Activated gamma-delta T cell treated with Interleukin-2 at 50 U/mL for 16 hours (primary cell): ENCODE measurements at places on chromosomes 16 and 17.

DNA sequence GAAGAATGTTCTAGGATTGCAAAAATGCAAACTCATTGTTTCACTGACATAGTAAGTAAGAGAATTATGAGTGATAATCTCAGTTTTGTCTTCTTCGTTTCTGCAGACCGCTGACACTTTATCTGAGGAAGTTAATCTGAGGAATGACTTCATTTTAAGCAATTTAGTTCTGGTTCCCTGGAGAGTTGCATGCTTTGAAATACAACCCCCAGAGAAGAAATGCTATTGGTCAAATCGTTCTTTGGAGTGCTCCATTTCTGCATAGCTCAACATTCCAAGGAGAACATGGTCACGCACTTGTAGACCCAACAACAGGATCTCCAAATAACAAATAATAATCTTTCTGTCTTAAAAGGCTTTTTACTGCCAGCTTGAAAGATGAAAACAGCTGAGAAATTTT lies 427.1 kb downstream of the GRIN2A start:
- no peak for DNase-seq

- no peak for DNase-seq
Measured at GRCh38 chr16:66618588-66619375, 14.3 kb downstream of the CMTM3 start.

DNA sequence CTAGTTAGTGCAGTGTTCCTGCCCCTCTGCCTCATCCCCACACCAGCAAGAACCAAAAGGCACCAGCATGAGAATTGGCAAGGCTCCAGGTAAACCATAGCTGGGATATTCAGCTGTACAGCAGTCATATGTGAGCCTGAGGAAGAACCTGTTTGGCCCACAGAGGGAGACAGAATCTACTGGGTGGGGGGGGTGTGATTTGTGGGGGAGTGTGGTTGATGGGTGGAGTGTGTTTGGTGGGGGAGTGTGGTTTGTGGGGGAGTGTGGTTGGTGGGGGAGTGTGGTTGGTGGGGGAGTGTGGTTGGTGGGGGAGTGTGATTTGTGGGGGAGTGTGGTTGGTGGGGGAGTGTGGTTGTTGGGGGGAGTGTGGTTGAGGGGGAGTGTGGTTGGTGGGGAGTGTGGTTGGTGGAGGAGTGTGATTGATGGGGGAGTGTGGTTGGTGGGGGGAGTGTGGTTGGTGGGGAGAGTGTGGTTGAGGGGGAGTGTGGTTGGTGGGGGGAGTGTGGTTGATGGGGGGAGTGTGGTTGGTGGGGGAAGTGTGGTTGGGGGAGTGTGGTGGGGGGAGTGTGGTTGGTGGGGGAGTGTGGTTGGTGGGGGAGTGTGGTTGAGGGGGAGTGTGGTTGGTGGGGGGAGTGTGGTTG lies 19.5 kb downstream of the MINK1 start:
- no peak for DNase-seq

DNA sequence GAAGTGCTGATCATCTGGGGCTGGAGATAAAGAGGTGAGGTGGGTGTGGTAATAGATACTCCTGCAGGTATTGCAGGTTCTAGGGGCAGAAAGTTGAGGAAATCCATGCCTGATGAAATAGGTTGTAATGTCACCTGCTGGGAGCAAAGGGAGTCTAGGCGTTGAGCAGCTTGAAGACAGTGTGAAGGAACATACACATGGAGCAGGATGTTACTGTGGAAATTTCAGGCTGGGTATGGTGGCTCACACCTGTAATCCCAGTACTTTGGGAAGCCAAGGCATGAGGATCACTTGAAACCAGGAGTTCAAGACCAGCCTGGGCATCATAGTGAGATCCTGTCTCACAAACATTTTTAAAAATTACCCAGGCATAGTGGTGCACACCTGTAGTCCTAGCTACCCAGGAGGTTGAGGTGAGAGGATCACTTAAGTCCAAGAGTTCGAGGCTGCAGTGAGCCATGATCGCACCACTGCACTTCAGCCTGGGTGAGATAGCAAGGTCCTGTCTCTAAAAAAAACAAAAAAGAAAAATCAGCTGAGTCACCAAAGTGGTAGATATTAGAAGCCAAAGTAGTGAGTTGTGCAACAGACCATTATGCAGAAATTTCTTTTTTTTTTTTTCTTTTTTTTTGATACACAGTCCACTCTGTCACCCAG lies 9.1 kb upstream of the CRYBA1 start:
- no peak for DNase-seq

DNA sequence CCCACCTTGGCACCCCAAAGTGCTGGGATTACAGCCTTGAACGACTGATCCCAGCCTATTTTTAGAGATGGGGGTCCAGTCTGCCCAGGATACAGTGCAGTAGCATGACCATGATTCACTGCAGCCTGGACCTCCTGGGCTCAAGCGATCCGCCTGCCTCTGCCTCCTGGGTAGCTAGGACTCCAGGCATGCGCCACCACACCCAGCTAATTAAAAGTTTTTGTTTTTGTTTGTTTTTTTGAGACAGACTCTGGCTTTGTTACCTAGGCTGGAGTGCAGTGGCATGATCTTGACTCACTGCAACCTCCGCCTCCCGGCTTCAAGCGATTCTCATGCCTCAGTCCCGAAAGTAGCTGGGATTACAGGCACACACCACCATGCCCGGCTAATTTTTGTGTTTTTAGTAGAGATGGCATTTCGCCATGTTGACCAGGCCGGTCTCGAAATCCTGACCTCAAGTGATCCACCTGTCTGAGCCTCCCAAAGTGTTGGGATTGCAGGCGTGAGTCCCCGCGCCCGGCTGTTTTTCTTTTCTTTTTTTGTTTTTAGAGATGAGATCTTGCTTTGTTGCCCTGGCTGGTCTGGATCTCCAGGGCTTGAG lies 2.3 kb upstream of the PAFAH1B1 start:
- no peak for DNase-seq

DNA sequence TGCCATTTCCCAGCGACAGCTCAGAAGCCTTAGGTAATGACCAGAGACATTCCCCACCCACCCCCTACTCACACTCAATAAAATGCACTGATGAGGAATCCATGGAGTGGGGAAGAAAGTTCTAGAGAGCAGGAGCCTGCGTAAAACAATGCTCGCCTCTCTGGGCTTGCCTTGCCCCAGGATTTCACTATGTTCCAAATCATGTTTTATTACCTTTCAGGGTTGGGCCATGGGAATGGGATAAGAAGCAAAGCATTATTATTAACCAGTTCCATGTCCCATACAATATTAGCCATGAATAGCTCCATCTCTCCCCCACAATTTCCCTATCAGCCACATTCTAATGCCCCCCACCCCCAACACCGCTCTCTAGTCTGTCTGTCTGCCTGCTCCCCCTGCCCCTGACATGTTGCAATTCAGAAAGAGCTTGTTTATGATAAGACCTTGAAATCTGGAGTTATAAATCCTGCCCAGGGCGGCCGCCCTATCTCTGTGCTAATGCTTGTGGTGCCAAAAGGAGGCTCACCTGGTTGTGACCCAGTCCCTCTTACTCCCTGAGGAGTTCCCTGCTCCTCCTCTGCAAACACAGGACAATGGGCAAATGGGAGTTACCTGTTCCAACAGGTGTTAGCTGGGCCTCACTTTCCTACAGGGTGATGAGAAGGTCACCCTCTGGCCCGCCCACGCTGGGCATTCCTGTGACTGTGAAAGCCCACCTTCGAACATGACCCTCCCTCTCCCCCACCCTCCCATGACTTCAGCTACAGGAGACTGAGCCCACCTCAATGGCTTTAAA lies 28.0 kb upstream of the DDX52 start:
- DNase-seq: no peak

GRCh38 chr17:58686980-58687379 lies 4.9 kb downstream of the TEX14 start:
- no peak for DNase-seq

DNA sequence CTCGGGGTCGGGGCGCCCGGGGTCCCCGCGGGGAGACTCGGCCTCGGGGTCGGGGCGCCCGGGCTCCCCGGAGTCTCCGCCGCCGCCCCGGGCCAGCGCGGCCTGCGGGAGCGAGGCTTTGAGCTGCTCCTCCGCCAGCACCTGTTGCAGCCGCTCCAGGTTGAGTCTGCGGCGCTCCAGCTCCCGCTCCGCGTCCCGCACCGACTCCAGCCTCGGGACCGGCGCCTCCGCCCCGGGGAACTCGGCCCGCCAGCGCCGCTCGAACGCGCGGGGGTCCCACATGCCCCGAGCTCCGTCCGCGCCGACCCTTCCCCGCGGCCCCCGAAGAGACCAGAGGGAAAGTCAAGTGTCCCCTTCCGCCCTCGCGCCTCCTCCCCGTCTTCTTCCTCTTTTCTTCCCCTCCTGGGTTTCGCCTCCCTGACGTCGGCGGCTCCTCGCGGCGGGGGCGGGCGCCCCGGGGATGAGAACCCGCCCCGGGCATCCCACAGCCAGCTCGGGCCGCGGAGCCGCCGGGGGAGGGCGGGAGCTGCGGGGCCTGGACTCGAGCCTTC lies 40.8 kb upstream of the BHLHA9 start:
- peak; percentile 29 for DNase-seq

GRCh38 chr17:41464682-41465081 lies 2.5 kb downstream of the KRT32 start:
- DNase-seq: no peak

GRCh38 chr16:84144209-84144858 lies 643 bp downstream of the HSDL1 start:
- peak; percentile 43 for DNase-seq

DNA sequence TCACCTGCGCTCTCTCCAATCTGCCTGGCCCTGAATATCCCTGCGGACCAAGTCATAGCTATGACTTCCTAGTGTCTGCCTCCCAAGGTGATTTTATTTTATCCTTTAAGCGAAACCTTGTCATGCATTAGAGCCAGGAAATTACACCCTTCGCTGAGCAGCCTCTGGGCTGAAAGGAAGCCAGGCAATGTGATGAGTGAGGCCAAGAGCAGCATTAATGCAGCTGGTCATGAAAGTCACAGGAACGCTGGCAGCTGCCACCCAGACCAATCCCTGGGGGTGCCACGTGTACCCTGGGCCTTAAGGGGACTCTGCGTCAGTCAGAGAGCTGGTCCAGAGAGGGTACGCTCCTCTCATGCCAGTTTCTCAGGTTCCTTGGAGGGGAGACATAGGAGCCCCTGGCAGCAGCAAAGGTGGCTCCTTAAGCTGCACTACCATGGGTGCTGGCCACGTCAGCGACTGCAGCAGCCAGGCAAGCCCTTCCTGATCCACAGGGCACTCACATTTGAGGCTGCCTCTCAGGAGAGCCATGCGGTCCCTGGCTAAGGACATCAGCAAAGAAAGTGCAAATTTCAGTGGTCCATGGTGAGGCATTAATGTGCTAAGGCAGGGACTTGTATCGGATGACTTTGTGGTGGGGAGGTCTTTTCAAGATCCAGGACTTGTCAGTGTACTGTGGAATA lies 42.7 kb upstream of the WSCD1 start:
- no peak for DNase-seq

DNA sequence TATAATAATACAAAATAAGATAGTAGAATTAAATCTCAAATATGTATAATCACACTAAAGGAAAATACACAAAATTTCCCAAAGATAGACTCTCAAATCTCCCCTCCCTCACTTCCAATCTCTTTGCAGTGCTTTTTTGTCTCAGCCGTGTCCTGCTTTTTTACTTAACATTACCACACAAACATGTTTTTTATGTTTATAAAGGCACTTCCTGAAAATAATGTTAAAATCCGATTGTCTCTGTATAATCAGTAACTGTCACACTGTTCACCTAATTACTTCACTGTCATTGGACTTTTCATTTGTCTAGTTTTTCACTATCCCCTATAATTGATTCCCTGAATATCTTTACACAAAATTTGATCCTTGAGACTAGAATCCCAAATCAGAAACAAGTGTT lies 38.2 kb upstream of the ALDH3A2 start:
- DNase-seq: no peak

DNA sequence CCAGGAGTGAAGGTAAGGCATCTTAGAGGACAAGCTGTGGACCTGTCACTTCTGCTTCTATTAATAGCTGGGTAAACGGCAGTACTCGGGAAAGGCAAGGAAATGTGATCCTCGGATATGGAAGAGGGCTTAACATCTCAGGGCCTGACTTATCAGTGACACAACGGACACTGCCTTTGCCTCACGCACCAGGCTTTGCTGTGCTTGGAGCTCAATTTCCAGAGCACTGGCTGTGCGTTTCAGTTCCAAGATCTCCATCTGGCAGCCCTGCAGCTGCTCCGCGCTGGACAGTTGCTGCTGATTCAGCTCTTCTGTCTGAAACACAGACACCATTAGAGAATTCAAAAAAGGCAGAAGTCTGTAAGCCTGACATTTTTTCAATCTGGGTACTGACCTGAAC lies 3.5 kb downstream of the KRT40 start:
- DNase-seq: no peak

DNA sequence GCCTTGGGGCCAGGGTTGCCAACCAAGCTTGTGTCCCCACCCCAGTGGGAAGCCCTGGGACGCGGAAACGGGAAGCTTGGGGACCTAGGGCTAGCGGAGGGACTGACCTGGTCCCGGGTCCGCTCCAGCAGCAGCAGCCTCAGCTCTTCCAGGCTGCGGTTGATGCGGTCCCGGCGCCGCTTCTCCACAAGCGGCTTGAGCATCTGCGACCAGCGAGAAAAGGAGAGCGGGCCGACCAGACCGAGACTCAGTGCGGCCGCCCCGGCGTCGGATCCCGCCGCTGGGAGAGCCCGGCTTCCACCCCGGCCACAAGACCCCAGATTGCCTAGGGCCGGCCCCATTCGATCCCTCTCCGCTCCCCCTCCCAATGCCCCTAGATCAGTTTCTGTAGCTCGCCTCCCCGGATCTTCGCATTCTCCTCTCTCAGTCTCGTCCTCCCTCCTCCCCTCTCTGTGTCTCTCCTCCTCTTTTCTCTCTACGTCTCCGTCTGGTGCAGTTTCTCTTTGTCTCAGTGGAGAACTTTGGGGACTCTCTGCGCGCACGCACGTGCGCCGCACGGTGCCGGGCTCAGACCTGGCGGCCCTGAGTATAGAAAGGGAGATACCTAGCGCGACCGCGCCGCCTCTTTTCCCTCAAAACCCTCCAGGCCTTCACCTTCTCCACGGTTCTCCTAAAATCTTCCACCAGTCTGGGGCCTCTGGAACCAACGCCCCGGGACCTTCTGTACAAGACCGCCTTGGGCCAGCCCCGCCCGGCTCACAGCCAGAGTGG lies 797 bp downstream of the HES7 start:
- DNase-seq: no peak

DNA sequence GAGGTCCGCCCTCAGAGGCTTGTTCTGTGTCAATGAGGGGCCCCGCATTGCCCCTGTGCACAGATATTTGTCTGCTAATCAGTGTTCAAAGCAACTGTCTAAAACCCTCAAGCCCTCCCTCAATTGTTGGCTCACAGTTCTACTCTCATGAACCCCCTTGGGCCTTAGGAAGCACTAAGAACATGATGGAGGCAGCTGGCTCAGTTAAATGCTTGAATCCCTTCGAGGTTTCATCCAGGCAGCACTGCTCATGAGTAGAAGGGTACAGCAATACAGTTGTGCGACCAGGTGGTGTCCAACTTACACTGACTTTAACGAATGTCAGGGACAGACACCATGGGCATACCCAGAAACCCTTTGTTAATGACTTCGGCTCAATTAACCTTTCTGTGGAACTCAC lies 89.2 kb upstream of the WSCD1 start:
- no peak for DNase-seq

GRCh38 chr17:7184091-7184488 lies 4.9 kb upstream of the ASGR1 start:
- DNase-seq: no peak
